ENCODE measurements at places on chromosomes 3 and 15.

- no peak for DNase-seq
These were observed 202.5 kb upstream of the UBE3A start for GRCh38 chr15:25641361-25641760.

DNA sequence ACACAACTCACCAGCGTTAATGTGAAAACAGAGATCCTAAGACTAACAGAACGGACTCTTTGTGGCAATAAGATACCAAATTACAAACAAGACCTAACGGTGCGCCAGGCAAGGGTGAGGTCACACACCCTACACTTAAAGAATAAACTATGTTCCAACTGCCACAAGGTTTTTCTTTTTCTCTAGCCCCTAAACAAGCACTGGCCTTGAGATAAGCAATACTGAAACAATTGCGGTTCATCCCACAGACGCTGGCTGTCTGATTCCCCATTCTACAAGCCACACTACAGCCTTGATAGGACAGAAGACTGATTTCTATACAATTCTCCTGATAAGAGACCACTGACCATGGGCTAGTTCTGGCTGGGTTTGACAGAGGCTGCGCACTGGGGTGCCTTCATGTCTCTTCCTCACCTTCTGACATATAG lies 20.5 kb upstream of the LIMD1 start:
- DNase-seq, result no peak

GRCh38 chr15:62889734-62890505 lies 152.6 kb upstream of the TPM1 start:
- DNase-seq, result no peak

DNA sequence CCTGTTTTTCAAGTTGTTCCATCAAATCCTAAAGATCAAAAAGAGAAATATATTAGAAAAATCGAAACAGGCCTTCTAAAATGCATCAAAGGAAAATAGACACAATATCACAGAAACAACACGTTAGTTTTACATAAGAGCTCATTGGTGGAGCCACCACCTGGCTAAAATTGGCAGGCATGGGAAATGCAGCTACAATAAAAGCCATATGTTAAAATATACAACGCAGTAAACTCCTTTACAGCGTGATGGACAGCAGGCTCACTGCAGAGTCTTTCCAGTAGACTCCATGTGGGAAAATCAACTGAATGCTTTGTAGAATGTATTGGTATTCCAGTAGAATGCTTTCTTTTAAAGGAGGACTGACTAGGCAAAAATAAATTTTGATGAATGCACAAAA lies 40.9 kb upstream of the MYO5C start:
- DNase-seq, result peak; percentile 7

- peak; percentile 22 for DNase-seq
These were observed 6.1 kb upstream of the USP8 start for GRCh38 chr15:50418041-50418583.

GRCh38 chr15:72009222-72009621 lies 108.7 kb downstream of the MYO9A start:
- DNase-seq, result no peak

DNA sequence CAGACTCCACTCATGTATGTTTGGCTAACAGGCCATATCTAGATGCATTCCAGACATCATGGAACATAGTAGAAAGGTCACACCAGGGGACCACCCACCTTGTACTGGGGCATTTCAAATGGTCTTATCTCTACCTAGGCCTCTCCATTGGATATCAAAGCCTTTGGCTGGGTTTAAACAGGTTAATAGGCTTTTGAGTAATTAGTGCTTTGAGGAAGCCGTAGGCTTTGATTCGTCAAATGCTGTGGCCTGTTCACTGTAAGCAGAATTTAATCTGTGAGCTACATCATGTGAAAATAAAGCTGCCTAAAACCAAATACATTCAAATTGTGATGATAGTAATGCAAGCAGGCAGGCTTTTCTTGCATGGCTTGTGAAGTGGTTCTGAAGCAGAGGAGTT lies 129.5 kb downstream of the ST8SIA2 start:
- no peak for DNase-seq

- DNase-seq, result no peak
These were observed 12.2 kb downstream of the ERICH6 start for GRCh38 chr3:150691414-150692040.

GRCh38 chr3:30586806-30587486 lies 19.5 kb upstream of the TGFBR2 start:
- no peak for DNase-seq

DNA sequence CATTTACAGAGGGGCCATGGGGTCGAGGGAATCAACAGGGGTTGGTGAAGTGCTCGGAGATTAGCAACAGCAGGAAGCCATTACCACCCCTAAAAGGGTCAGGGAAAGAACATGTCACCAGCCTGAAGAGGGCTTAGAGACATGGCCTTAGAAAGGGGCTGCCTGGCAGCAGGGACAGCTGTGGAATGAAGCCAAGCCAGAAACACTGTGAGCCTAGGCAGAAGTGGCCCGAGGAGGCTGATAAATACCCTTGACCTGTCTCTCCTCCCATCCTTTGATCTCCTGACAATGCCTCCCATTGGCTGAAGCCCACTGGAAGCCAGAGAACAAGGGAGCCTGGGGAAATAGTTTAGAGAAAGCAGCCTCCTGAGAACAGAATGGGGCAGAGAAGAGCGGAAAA lies 31.4 kb downstream of the GPD1L start:
- DNase-seq, result no peak

DNA sequence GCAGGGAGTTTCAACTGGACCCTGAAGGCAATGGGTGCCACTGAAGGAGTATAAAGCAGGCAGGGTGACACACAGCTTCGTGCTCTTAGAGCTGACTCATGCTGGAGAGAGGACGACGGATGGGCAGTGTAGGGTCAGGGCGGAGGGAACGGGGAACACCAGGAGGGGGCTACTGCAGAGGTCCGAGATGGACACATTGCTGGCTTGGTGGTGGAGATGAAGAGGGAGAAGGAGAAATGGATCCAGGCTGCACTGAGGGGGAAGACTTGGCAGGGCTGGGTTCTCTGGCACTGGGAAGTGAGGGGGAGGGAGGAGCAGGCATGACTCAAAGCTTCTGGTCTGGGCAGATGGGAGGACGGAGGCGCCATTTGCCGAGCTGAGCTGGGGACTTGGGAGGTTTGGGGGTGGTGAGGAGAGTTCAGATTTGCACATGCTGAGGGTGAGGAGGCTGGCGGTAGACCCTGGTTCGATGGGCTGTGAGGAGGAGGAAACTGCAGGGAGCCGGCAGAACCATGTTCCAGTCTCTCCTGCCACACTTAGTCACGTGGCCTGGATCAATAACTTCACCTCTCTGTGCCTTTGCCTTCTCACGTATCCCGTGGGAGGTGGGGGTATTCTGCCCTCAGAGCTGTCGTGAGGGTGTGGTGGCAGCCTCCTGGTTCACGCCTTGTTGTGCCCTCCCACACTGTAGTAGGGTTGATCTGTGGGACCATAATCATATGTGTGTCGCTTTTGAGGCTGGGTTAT lies 4.6 kb upstream of the KCTD6 start:
- peak; percentile 67 for DNase-seq

GRCh38 chr15:63451671-63452315 lies 52.6 kb upstream of the USP3 start:
- no peak for DNase-seq

DNA sequence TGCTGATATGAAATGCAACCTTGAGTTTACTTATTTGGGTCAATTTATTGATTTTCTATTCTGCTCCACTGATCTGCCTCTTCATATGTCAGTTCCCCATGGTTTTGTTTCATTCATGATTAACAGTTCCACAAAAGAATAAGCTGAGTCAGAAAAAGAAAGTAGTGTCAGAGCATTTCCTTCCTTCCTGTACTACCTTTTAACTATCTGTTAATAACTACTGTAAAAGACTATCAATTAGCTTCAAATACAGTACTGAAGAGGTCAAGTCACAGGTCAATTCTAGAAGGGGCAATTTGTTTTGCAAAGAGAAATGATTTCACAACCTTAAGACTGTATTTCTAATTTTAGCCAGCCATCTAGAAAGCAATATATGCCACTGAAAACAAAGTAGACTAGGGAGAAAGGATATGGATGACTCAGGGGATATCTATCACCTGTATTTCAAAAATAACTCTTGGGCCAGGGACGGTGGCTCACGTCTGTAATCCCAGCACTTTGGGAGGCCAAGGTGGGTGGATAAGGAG lies 129.5 kb downstream of the TFDP2 start:
- no peak for DNase-seq

- DNase-seq, result no peak
These were observed 47.9 kb upstream of the LCTL start for GRCh38 chr15:66613743-66614142.

GRCh38 chr3:170911051-170911450 lies 2.6 kb upstream of the EIF5A2 start:
- DNase-seq, result no peak

- DNase-seq, result no peak
These were observed 389.1 kb upstream of the NDN start for GRCh38 chr15:24076090-24076784.

DNA sequence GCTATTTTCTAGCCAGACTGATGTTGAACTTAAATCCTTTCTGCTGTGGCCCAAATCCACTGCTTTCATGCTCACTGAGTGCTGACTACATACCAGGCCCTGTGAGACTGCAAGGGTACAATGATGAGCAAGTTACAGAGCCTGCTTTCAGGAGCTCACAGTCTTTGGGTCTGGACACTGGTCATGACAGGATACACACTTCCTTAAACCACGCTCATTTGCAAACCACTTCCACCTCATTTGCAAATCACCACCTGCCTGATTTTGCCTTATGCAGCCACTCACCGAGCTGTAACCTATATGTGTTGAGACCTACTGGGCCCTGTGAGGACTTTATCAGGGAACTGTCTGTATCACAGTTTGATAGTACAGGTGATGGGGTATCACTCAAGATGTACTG lies 50.2 kb upstream of the LRRC58 start:
- DNase-seq, result no peak

- DNase-seq, result no peak
These were observed 120.5 kb downstream of the LRIG1 start for GRCh38 chr3:66380200-66380932.

- DNase-seq, result no peak
These were observed 34.6 kb downstream of the PXYLP1 start for GRCh38 chr3:141266186-141266585.
